Activated effector memory CD4-positive, alpha-beta T cell treated with anti-CD3 and anti-CD28 coated beads, Interleukin-2, amount 50 U/mL, for 16 hours (primary cell): ENCODE measurements at places on chromosomes 6 and 20.

GRCh38 chr6:10510592-10511367 lies 10.4 kb upstream of the GCNT2 start:
- peak; percentile 69 for DNase-seq

- DNase-seq, result no peak
Measured at GRCh38 chr6:36210886-36211595, 14.5 kb downstream of the BRPF3 start.

DNA sequence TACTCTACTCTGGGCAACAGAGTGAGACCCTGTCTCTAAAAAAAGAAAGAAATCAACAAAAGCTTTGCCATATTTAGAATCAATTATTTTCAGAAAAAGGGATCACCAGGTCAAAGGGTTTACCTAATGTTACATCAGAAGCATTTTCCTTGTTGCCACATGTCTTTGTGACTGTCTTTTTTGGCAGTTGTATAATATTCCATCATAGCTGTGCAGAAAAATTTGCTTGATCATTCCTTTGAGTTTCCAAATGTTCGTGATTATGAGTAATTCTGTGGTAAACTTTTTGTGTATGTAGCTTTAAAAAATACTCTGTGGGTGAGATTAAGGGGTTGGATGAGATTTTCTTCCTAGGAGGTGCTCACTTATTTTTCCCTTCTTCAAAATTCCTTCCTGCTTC lies 26.4 kb downstream of the PNPLA1 start:
- no peak for DNase-seq

GRCh38 chr6:138500867-138501446 lies 1.7 kb upstream of the NHSL1 start:
- DNase-seq, result no peak

DNA sequence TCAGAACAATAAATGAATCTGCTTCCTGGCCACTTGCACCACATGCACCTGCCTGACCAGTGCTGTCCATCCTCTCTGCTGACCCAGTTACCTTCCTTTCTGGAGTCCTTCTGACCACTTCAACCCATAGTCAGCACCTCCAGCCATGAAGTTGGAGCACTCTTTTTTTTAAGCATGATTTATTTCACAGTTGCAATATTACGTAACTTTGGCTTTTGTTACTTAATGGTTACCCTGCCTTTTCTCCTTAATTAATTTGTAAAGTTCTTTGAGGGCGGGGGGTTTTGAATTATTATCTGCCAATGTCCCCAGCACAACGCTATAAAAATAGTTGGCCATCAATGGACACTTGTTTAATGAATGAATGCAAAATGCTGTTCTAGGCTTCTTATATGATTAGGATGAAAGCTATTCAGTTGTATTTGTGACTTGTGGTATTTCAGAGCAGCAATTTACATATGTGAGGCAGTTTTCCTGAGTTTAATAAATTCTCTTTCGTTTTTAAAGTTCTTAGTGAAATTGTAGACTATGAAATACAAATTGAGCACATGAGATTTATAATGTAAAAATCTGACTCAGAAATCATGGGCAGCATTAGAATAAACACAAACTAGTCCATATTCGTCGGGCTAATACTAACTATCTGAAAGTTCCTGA lies 180.0 kb downstream of the HS3ST5 start:
- no peak for DNase-seq
